Liver (tissue), 10 donors: ENCODE measurements at places on chromosomes 11 and 22.

GRCh38 chr22:24504956-24505736 lies 10.0 kb downstream of the UPB1 start:
- DNase-seq = no peak

GRCh38 chr22:28030473-28030872 lies 111.4 kb upstream of the PITPNB start:
- no peak for DNase-seq

DNA sequence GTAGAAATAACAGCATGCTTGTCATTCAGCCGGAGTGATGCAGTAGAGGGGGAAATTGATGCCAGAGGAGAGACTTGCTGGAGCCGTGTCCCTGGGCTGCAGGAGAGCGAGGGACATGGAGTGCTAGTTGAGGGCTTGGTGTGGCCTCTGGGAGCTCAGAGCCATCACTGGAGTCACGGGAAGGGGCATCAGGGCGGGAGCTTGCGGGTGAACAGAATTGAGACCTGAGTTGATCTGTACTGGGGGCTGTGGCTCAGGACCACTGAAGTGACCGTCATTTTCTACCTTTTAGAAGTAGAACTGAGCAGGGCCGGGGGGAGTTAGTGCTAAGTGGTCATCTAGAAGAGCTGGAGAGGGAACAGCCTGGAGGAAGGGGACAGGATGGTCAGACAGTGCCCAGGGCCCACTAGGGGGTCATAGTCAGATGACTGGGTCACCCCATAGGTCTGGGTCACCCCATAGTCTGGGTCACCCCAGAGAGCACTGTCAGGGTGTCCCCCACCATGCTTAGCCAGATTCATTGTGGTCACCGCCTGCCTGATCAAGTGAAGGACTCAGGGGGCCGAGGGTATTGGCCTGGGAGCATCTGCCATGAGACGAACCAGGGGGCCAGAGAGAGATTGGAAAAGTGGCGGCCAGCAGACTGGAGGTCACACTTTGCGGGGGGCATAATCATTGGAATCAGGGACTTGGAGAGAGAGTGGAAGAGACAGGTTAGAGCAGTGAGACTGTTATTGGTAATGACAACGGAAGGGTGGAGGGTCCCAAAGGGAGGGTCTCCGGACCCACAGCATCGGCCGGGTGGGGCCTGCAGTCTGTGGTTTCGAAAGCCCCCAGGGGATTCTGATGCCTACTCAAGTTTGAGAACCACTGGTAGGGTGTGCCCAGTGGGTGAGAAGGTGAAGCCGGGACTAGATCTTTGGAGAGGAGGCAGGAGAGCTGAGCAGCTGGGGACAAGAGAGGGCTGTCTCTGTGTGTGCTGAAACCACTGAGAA lies 15.2 kb downstream of the RIBC2 start:
- no peak for DNase-seq

DNA sequence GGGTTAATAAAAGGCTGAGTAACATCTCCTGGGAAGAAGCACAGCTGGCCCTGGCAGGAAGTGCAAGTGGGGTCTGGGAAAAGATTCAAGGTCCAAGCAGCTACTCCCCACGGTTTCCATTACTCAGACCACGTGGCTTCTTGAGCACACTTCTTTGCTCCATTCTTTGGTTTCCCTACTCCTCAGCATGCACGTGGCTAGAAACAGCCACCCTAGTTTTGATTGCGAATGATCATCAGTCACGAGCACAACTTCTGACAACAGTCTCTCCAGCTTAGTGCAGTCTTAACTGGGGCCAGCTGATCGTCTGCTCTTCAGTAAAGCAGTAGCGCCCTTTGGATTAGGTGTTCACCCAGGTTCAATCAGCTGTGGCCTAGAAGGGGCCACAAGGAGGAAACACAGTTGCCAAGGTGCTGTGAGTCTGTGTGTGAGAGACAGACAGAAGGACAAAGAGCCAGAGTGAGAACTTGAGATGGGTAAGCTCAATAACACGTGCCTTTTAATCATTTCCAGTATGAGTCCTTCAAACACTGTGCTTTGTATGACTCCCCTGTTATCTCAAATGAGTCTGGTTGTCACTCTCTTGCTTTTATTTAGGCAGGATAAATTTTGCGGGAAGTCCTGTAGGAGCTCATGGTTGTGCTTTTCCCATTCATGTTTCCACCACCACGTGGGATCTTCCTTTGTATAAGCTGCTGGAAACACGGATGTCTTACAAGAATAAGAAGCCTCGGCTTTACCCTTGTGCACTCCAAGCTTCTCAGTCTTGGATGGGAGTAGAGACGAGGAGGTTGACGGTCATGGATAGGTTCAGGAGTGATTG lies 901 bp upstream of the PARVA start:
- DNase-seq = no peak

DNA sequence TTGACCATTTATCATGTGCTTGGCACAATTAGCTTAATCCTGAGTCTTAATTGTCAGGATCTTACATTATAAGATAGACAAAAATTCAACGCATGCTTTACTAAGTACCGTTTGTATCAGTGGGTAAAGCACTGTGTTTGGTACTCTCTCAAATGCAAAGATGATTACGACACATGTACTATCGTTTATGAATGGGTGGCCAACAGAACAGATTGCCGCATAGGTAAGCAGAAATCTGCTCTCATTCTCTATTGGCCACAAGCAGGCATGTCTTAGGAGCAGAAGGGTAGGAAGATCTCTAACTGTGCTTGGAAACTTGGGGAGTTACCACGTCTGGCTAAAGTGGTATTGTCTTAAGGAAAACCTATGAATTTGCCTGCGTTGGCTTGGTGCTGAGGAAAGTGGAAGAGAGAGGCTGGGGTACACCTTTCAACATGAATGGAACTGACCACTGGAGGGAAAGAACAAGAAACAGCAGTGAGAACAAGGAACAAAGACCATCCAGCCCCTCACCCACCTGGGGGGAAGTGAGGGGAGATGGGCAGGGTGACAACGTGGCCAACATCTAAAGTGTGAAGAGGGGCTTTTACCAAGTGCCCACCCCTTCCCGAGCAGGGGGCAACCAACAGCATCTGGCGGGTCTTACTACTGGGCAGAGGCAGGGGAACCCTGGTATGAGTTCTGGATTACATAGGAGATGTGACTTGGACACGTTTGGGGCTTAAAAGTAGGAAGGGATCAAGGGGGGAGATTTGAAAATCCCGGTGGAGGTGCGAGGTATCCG lies 1.0 kb upstream of the TUBA8 start:
- no peak for DNase-seq

- DNase-seq = no peak
Measured at GRCh38 chr22:25212337-25212736, 7.1 kb upstream of the CRYBB2 start.

- DNase-seq = no peak
Measured at GRCh38 chr11:117457835-117458234, 130.2 kb downstream of the CEP164 start.

GRCh38 chr11:127943763-127944162 lies 643.6 kb downstream of the ETS1 start:
- DNase-seq = no peak

GRCh38 chr22:17436981-17437412 lies 67.7 kb downstream of the CECR2 start:
- DNase-seq = no peak

DNA sequence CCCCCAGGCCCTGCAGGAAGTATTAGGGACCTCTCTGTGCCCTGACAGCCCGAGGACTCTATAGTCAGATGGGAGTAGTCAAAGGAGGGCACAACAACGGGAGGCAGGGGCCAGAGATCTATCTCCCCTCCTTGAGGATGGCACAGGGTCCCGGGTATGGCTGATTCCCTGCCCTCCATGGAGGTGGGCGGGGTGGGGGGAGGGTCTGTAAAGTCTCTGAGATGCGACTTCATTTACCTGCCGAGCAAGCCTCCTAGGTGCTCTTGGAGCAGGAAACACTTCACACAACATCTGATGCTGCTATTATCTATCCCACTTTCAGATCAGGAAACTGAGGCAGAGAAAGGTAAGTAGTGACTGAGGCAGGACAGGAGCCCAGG lies 769 bp upstream of the CDC42EP1 start:
- DNase-seq = no peak

GRCh38 chr11:8834379-8834778 lies 76.6 kb upstream of the AKIP1 start:
- DNase-seq = no peak

GRCh38 chr22:22049684-22050083 lies 67.1 kb upstream of the TOP3B start:
- no peak for DNase-seq

DNA sequence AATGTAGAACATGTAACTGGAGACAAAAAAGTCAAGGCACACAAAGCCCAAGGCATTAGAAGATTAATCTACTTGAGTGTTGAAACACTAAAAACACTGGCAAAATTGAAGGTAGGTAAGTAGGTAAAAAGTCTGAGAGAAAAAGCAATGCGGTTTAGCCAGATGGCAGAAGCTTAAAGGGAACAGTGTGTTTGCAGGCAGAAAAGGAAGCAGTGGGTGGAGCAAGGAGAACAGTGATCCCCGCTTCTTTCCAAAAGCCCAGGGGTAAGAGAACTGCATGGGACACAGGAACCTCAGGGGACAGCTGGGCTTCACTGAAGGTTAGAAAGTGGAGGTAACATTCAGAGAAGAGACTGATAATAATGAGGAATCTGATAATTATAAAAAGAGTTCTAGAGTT lies 16.0 kb downstream of the MRE11 start:
- DNase-seq = no peak

GRCh38 chr22:29166180-29166579 lies 39.5 kb upstream of the EMID1 start:
- no peak for DNase-seq

DNA sequence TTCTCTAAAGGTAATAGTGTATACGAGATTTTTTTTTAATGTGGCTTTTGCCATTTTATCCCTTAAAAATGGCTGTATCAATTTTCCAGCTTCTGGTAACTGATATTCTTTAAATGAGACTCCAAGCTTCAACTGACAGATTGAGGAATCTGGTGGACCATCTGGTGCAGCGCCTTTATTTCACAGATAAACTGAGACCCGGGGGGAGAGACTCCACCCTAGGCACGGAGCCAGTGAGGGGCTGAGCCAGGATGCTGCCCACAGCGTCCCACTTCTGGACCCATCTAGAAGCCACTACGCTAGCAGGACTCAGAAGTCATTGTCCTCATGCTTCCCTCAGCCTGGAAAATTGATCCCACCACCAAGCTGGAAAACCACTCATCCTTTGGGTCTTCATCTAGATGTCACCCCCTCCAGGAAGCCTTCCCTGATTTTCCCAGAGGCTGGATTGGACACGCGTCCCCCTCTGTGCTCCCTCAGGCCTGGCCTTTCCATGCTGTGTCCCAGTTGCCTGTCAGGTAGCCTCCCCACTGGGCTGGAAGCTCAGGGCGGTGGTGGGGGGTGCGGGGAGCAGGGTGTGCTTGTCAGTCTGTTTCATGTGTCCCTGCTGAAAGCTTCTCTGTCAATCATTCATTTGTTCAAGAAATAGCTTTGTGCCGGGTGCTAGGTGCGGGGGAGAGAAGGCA lies 12.3 kb upstream of the CD5 start:
- no peak for DNase-seq

GRCh38 chr22:20523086-20523983 lies 15.9 kb downstream of the MED15 start:
- no peak for DNase-seq

DNA sequence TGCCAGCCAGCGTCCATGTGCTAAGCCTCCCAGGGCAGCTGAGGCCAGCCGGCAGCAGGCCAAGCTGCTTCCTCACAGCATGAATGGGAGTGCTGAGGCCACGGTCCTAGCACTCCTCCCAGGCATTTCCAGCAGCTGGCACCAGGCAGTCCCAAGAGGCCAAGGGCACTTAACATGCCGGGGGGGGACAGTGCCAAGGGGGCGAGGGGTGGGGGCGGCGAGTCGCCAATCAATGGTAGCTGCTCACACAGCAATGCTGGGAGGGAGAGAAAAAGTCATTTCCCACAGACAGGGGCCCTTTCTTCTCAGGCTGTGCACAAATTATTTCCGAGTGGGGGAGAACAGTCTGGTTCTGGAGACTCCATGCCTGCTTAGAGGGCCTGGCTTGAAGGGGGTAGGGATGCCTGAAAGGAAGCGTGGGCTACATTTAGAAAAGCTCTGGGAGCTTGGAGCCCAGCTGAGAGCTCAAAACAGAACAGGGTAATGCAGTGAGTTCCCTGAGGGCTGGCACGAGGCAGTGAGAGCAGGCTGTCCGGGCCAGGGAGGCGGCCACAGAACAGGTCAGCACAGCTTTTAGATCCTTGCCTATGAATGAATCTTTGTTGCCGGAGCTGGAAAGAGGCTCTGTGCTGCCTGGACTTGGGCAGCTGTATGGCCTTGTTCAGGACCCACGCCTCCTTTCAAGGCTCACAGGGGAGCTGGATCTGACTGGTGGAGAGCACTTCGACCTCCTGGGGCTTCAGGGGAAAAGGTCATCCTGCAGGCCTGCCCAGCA lies 14.4 kb upstream of the TBC1D10A start:
- no peak for DNase-seq

DNA sequence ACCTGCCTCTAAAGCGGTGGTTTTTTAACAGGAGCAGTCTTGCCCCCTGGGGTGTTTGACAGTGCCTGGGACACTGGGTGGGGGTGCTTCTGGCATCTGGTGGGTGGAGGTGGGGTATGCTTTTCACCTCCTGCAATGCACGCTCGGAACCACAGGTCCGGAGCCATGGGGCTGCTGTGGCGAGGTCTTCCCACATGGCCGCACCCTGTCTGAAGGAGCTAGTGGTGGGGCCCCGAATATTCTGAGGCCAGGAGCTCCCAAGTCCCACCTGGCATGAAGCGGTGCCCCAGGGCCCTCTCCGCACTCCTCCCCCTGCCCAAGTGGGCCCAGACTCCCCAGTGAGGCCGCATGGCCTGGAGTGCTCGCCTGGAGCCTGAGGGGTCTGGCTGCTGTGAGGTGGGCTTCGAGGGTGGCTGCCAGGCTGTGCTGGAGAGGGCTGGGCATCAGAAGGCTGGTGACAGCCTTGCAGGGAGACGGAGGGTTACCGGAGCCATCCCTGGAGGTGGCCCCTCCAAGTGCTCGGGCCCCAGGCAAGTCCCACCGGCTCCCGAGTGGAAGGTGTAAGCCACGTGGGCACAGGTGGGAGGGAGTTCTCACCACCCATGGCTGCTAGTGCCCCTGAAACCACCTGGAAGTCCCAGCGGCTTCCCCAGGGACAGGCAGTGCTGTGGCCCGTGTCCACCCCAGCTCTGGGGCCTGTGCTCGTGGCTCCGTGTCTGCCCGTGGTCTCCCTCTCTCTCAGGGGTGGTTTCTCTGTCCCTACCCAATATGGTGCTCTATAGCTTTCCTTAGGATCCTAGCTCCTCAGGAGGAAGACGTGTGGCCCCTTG lies 15.1 kb downstream of the TBX1 start:
- no peak for DNase-seq

DNA sequence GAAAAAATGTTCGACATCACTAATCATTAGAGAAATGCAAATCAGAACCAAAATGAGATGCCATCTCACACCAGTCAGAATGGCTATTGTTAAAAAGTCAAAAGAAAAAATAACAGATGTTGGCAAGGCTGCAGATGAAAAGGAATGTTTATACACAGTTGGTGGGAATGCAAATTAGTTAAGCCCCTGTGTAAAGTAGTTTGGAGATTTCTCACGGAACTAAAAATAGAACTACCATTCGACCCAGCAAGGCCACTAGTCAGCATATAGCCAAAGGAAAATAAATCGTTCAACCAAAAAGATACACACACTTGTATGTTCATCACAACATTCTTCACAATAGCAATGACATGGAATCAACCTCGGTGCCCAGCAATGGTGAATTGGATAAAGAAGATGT lies 503.2 kb downstream of the OPCML start:
- DNase-seq = no peak
